ENCODE measurements at places on chromosomes 4 and X.

GRCh38 chr4:126794363-126794762 is 838.4 kb upstream of the INTU start:
- DNase-seq = no peak

- no peak for DNase-seq
Measured at GRCh38 chr4:26321373-26322221, 783 bp downstream of the RBPJ start.

- no peak for DNase-seq
Measured at GRCh38 chrX:132694382-132694781, 205.5 kb upstream of the MBNL3 start.

DNA sequence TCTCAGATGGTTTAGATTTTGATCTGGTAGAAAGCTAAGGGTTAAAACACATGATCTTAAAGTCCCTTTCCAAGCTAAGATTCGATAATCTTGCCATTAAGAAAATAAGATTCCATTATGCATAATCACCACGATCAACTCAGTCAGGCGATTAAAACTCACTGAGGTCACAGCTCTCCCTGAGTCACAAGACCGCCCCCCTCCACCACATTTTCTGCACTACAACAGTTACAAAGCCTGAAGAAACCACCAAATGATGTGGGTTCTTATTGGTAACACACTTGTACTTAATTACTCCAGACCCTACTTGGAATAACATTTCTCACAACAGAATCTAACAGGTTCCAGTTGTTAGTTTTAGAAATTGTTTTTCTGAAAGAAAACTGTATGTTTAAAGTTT is 62.8 kb downstream of the SH3KBP1 start:
- DNase-seq = peak; percentile 41

DNA sequence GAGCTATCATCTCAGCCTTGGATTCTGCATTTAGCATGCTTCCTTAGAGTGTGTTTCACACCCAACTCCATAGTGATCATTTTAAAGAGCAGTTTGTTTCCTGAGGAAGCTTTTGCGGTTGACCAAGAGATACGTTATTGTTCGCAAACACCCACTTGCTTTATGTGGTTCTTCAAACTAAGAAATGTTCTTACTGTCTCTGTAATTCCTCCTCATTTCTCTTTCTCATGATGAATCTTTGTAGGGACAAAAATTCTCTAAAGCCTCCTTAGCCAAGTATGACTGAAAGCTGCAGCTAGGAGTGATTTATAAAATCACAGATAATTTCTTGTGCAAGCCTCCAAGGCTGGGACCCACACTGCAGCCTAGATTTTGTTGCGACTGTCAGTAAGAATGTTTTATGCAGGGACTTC is 10.0 kb downstream of the TNIP3 start:
- no peak for DNase-seq

- no peak for DNase-seq
Measured at GRCh38 chr4:1732911-1733310, 11.6 kb downstream of the TACC3 start.

GRCh38 chr4:83320548-83320947 is 14.1 kb downstream of the HPSE start:
- DNase-seq = no peak

GRCh38 chrX:150582338-150582948 is 14.0 kb downstream of the MTM1 start:
- no peak for DNase-seq

- no peak for DNase-seq
Measured at GRCh38 chr4:113438596-113438995, 322.9 kb downstream of the CAMK2D start.

- no peak for DNase-seq
Measured at GRCh38 chr4:158722291-158722916, 792 bp downstream of the PPID start.

- DNase-seq = no peak
Measured at GRCh38 chrX:39907964-39908661, 189.6 kb downstream of the BCOR start.

DNA sequence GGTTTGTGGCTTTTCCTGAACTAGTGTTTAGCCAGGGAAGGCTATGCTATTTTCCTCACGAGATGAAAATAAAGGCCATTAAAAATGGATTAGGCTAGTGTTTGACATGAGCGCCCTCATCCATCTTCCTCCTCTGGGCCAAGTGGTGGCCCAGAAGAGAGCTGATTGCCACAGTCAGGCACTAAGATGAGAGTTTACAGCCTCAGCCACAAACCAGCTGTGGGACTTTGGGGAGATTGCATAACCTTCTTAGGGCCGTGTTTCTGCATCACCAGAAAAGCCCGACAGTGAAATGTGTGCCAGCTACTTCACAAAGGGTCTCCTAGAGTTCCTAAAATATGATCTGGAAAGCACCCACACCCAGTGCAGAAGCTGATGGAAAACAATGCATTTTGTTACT is 42.3 kb upstream of the LNX1 start:
- DNase-seq = no peak

GRCh38 chr4:150720973-150721518 is 139.1 kb downstream of the MAB21L2 start:
- DNase-seq = no peak

- no peak for DNase-seq
Measured at GRCh38 chr4:151522866-151523519, 114.0 kb downstream of the FHIP1A start.

- DNase-seq = no peak
Measured at GRCh38 chr4:142021761-142022160, 385.4 kb downstream of the IL15 start.

GRCh38 chr4:40718586-40718985 is 31.2 kb upstream of the NSUN7 start:
- DNase-seq = no peak

DNA sequence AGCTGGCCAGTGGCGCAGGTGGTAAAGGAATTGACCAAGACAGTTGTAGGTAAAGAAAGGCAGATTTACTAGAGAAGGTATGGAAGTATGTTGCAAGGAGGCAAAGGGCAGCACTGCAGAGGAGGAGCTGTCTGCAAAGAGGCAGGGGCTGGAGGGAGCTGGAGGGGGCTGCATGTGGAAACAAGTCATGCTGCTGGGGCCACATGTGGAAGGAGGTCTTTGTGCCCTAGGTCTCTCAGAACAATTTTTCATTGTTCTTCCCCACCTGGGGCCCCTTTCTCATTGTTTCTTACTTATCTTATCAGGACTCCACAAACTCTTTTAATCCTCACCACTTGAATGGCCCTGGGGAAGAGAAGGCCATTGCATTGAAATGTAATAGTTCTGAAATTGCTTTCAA is 144.8 kb upstream of the PLAC1 start:
- no peak for DNase-seq

DNA sequence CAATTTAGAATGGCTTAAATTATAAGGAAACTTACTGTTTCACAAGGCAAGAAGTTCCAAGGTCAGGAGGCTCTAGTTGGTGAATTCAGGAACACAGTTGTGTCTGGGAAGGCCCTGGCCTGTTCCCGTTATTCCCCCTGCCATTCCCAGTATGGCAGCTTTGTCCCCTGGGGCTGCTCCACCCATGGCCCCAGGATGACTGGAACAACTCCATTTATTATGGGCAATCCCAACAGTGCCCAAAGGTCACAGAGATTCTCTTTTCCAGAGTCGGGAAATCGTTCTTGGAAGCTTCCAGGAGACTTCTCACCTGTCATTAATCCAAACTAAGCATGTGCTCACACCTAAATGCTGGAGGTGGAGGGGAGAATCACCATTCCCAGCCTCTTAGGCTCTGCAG is 2.8 kb upstream of the PRKG2 start:
- no peak for DNase-seq

- no peak for DNase-seq
Measured at GRCh38 chr4:19010761-19011160, 989.2 kb upstream of the LCORL start.

GRCh38 chrX:106177106-106177981 is 9.2 kb downstream of the PWWP3B start:
- no peak for DNase-seq

DNA sequence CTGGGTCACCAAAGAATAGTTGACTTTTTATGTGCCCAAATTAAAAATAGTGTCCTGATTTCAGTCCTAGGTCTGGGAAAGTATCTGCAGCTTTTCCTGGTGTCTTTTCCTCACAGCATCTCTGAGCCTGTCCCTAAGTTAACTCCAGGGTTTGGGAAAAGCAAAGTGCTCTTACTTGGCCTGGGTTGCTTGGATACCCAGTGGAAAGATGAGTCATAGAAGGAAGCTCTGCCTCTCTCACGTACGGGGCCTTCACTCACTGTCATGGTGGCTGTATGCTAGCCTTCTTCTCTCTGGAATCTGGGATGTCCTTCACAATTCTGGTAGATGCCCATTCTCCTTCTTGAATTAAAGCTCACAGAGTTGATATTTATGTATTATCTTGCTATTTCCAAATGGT is 607.3 kb downstream of the ANKRD50 start:
- no peak for DNase-seq

GRCh38 chr4:98879515-98879914 is 49.4 kb downstream of the EIF4E start:
- no peak for DNase-seq

- DNase-seq = no peak
Measured at GRCh38 chr4:1766106-1767060, 26.7 kb upstream of the FGFR3 start.

DNA sequence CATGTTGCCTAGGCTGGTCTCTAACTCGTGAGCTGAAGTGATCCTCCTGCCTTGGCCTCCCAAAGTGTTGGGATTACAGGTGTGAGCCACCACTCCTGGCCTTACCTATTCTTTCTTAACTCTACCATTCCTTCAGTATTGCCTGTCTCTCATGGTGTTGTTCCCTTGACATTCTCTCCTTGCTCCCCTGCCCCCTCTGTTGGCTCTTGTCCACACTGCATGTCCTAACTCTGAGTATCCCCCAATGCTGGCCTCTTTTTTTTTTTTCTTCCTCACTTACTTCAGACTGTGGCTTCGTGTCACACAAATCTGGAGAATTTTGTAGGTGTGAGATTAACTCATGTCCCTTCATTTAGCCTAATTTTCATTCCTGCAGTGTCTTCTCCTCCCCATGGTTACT is 22.9 kb upstream of the FRMPD4 start:
- DNase-seq = no peak

GRCh38 chr4:26287756-26288155 is 33.1 kb upstream of the RBPJ start:
- DNase-seq = no peak

DNA sequence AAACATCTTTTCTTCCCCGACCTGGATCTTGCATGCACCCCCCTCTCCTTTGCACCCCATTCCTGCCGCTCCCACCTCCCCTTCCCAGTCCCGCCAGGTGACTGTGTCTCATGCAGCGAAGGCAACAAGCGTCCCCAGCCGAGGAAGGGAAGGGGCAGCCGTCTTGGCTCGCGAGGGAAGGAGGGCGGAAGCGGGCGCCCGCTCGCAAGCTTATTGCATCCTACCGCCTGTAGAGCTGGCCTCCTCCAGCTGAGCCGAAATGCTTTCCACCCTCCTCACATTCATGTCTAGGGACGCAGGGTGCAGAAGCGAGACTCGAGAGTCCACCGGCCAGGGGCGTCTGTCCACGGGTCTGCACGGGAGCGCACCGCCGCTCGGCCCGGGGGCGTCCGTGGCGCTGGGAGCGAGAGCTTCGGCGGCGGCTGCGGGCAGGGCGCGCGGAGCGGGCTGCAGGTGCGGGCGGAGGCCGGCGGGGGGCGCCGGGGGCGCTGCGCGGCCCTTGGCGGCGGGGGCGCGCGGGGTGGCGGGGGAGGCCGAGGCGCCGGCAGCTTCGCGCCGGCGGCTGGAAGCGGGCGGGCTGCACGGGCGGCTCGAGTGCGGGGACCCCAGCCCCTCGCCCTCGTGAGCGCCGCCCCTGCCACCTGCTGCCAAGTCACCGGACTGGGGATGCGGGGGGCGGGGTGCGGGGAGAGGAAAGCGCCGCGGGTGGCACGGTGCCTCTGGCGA is at the start of gene KCNIP4:
KCNIP4 (minus strand) TSS at position 426 of the 726 bp plus-strand sequence.
- no peak for DNase-seq

- DNase-seq = no peak
Measured at GRCh38 chr4:6894528-6895498, 14.8 kb upstream of the TBC1D14 start.

- DNase-seq = no peak
Measured at GRCh38 chrX:69079268-69079667, 86.0 kb downstream of the PJA1 start.

DNA sequence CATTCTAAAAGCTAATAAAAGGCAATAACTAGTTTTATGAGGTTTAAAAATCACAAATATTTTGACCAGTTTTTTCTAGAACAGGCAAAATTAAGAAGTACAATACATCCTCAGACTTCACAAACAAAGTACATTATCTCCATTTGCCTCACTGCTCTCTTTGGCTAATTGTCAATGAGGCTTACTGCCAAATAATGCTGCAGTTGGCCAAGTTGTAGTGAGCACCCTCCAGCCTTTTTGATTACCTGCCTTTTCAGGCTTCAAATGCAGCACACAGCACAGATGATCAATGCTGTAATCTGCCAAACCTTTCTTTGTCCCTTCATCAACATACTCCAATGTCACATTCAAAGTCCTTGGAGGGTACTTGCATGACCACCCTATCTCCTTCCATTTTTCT is 605.2 kb downstream of the KLHL13 start:
- DNase-seq = no peak

- no peak for DNase-seq
Measured at GRCh38 chr4:133910165-133910564, 291.4 kb downstream of the PABPC4L start.

DNA sequence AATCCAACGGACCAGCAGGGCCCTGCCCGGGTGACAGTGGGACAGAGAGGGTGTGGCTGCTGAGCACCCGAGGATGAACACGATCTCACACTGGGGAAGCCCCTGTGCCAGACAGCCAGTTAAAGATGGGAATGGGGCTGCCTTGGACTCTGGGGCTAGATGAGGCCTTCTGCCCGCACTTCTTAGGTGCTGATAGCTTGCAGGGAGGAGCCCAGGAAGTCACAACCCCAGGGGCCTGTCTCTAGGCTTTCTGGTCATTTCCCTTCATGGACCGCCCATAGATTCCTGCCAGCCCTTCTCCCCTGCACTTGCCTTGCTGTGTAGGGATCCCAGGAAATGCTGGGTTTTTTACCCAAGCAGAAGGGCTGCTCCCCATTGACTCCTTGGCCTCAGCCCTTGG is 6.2 kb downstream of the ZNF275 start:
- DNase-seq = no peak

DNA sequence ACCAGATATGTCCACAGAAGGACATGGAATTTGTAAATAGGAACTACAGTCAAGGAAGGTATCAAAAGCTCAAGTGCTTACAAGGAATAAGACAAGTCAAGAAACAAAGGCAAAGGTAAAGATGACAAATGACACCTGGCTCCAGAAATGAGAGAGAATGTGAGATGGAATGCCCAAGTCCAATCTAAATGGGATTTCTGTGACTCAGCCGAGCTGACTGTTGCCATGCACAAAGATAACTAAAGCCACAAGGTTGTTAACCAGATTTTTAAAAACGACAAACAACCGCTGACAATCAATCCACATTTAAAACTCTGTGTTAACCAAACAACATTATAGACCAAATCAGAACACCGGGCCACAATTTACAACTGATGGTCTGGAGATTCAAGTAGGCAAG is 1.1 kb downstream of the NFXL1 start:
- DNase-seq = no peak

DNA sequence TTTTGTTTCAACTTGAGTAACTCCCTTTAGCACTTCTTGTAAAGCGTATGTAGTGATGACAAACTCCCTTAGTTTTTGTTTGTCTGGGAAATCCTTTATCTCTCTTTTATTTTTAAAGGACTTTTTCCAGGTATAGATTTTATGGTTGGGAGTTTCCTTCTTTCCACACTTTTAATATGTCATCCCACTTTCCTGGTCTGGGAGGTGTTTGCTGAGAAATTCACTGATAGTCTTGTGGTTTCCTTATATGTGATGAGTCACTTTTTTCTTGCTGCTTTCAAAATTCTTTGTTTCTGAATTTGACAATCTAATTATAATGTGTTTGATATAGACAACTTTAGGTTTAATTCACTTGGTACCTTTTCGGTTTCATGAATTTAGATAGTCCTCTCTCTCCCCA is 353.9 kb downstream of the GPAT3 start:
- no peak for DNase-seq

Measured in stimulated activated CD8-positive, alpha-beta memory T cell treated with anti-CD3 and anti-CD28 coated beads, Interleukin-4, amount 100 ng/mL, for 4 hours (primary cell).